ENCODE measurements at places on chromosomes 5 and 9.

DNA sequence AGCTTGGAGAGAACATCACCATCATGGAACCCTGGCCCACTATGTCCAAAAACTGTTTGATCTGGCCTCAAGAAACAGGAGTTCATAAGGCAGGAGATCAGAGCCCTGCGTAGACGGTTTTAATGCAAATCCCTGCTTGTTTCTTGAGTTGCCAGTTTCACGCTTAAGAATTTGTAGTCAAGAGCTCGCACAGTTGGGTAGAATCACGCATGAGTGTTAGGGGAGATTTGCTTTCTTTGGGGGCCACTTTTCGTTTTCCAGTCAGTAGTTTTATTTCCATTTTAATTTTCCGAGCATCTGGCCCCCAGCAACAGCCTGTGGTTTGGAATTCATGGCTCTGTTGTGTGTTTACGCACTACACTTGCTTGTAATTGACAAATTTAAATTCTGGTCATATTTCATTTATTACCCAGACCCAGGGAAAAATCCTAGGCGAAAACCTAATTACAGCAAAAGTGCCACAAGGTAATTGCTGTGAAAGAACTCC lies 6.6 kb upstream of the C5orf58 start:
- no peak for DNase-seq

- no peak for DNase-seq
Observed at GRCh38 chr9:71582347-71582746, 186.0 kb downstream of the CEMIP2 start.

DNA sequence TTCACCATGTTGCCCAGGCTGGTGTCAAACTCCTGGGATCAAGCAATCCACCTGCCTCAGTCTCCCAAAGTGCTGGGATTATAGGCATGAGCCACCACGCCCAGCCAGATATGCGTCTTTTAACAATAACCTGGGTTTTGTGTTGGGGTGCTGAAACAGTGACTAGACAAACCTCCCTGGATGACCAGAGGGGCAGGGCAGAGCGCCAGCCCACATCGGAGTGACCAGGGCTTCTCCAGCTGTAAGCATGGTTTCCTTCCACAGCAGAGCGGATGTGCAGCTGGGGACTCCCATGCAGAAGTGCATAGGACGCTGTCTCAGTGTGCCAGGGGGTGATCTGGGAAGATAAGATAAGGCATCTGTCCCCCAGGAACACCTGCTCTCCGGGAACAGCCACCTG lies 244.9 kb downstream of the IRX2 start:
- DNase-seq = no peak

DNA sequence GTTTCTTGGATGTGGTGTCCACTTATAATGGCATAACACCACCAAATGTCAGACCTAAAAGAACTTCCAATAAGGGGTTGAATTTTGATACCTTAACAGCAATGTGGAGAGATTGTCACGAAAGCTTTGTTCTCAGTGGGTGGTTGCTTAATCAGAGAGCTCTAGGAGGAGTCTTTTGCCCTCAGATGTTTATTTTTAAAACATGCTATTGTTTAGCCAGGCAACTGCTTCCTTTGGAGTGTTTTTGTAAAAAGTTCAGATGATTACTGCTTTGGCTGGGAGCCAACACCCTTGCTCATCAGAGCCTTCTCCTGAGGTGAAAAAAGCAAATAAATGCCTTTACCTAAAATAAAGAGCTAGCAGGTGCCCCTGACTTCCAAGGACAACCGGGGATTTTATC lies 65.0 kb downstream of the SLC1A1 start:
- DNase-seq = no peak

DNA sequence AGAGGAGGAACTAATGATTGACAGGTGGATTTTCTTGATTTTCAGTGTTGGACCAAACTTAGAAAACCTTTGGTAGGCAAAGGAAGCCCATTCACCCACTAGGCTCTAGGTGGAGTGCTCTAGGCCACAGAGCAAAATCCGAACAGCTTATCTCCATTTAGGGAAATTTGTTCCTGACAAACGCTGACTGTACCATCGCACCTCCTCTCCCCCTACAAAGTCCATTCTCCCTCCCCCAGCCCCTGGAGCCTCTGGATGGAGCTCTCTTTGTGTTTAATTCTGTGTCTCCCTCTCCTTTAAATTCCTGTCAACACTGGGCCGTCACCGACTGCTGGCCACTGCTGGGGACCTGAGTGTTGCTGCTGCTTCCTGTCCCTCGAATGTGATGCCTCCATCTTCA lies 350.1 kb upstream of the IRX2 start:
- no peak for DNase-seq

DNA sequence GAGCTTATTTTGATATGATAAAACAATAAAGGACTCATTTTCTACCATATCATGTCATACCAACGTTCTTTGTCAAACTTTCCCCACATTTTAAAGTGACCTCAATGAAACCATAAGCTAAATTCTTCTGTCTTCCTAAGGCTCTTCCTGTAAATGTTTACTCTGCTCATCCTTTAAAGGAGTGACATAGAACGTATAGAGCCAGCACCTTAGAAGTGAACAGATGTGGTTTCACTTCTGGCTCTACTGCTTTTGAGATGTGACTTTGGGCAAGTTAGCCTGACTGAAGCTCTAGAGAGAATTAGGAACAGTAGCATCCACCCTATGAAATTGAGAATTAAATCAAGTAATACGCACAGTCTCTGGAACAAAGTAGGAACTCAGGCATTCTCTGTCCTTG lies 24.1 kb downstream of the SAR1B start:
- no peak for DNase-seq

- no peak for DNase-seq
Observed at GRCh38 chr9:114900942-114901802, 29.2 kb downstream of the TNFSF8 start.

DNA sequence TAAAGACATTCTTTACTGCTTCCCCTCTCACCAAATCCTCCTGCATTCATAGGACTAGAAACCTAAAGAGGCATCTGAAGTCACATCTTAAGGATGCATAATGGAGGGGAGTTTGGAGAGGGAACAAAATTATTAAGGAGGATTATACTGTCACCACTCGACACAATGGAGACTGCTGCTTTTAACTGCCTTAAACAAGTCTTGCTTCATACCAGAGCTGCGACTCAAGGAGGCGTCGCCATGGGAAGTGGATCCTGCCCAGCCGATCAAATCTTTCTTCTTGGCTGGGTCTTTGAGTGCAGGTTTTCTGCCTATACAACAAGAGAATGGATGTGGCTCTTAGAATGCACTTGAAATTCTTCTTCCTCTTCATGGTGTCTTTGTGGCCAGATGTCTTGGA lies 66.7 kb upstream of the FOXE1 start:
- no peak for DNase-seq

- DNase-seq = no peak
Observed at GRCh38 chr5:137587919-137588318, 88.8 kb upstream of the SPOCK1 start.

Data from cerebellar cortex (tissue), 1 donor.